ENCODE measurements at places on chromosomes 5 and 9.

- peak; percentile 68 for DNase-seq
Observed at GRCh38 chr5:60843936-60844905, at the start of gene ELOVL7. TSS of gene ELOVL7 (minus strand) at chr5:60844269. CDS start at chr5:60787397, 56,872 bp downstream.

GRCh38 chr5:4156889-4157288, 561.3 kb downstream of the IRX1 start:
- DNase-seq, result no peak

GRCh38 chr5:151239237-151239861, 13.6 kb upstream of the GM2A start:
- DNase-seq, result peak; percentile 71

- no peak for DNase-seq
Observed at GRCh38 chr9:105993116-105993854, 298.9 kb downstream of the TMEM38B start.

DNA sequence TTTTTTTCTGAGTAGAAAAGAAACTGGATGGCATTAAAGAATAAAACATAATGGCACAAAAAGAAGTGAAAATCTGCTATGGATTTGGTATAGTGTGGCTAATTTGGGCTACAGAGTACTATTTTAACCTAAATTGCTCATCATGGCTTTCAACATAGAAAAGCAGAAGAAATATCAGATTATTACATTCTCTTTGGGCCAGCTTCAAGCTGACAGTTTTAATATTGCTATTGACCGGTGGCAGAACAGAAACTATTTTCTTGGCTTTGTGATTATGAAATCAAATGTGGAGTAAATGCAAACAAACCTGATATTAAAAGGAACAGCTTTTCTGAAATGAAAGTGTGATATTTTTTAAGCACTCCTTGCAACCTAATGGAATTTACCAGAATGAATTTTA, 301.5 kb downstream of the EPB41L4A start:
- DNase-seq, result no peak

DNA sequence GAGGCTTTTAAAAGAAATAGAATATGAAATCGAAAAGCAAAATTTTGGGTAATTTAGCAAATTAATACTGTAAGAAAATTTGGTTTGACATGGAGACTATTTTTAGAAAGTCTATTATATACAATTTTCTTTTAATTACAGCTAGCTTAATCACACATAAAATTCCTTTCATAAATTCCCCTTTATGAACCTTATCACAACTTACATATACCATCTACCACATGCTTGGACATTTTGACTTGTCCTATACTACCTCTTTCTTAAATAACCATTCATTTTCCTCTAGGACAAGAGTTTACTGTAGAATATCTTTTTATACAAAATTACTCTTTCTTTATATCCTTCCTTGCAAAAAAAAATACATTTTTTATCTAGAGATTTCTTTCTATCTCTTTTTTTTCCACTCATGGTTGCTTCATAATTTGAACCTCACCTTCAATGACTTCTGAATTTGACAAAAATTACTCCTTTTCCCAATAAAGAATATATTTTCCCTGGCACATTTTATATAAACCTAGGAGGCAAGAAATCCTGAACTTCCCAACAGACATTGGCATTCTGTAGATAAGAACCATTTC, 34.0 kb upstream of the SYK start:
- DNase-seq, result no peak

DNA sequence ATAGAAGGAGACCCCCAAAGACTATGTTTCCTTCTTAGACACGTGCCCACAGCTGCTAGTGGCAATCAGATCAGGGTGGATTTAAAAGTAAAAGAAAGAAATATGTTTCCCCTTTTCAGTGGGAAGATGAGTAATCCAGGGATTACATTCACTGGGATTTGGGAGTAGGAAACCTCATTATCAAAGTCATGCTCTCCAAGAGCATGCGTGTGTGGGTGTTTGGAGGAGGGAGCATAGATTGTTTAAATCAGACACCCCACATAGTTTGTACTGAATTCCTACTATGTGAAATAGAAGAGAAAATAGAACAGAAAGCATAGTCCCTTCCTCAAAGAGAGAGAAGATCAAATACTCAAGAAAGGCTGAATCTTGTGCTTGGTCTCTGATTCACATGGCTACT, 65.5 kb upstream of the TBCA start:
- DNase-seq, result no peak

GRCh38 chr9:77816641-77817341, 168.7 kb upstream of the GNA14 start:
- DNase-seq, result no peak

DNA sequence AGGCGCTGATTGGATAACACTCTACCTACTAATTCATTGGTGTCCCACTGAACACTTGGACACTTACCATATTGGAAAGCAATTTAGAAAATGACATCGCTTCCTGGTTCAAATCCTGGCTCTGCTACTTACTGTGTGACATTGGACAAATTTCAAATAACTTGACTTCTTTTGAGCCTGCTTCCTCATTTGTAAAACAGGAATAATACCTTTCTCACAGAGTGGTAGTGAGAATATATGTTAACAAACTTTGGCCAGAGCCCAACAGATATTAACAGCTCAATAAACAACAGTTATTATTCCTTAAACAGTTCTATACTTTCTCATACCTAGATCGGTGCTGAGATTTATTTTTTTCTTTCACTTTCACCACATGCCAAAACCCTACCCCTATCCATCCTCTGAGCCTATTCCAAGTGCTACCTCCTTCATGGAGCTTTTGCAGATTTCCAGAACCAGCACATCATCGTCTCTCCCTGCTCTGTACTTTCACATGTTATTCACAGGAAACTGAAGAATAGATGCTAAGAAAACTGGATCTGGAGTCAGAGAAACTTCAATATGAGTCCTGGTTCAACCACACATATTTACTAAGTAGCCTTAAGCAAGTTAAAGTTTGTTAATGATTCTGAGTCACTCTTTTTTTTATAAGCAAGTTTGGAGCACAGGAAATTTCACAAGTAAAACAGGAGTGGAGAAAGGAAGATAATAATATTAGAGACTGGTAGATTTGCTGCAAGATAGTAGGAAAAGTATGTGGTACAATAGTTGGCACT, 92.3 kb downstream of the STRBP start:
- DNase-seq, result no peak

GRCh38 chr9:98240475-98240874, 15.0 kb downstream of the TBC1D2 start:
- DNase-seq, result no peak

DNA sequence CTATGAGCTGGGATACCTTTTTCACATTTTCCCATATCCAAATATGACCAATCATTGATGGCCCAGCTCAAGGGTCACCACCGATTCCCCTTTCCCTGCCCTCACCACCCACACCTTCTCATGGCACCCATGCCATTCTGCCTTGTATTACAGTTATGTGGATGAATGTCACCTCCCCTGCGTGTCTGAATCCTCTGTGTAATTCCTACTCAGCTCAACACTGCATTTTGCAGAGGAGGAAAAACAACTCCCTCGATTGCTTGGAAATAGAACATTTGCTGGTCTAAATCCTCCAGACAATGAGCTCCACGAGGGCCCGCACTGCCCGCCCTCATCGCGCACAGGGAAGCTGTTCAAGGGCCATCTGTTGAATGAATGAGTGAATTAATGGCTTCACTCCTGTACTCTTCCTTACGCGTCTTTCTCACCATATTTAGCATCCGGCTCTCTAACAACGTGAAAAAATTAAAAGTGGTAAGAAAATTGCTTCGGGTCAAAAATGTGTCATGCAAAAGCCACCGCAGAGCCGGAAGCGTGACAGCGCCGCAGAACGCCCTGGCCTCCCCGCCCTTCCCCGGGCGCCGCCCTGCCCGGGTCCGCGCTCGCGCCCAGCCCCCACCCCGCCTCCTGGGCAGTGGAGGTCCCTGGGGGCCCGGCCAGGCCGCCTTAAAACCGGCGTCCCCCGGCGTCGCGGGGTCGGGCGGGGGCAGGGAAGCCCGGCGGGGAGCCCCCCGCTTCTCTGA, 704 bp downstream of the SUSD1 start:
- DNase-seq, result peak; percentile 82

DNA sequence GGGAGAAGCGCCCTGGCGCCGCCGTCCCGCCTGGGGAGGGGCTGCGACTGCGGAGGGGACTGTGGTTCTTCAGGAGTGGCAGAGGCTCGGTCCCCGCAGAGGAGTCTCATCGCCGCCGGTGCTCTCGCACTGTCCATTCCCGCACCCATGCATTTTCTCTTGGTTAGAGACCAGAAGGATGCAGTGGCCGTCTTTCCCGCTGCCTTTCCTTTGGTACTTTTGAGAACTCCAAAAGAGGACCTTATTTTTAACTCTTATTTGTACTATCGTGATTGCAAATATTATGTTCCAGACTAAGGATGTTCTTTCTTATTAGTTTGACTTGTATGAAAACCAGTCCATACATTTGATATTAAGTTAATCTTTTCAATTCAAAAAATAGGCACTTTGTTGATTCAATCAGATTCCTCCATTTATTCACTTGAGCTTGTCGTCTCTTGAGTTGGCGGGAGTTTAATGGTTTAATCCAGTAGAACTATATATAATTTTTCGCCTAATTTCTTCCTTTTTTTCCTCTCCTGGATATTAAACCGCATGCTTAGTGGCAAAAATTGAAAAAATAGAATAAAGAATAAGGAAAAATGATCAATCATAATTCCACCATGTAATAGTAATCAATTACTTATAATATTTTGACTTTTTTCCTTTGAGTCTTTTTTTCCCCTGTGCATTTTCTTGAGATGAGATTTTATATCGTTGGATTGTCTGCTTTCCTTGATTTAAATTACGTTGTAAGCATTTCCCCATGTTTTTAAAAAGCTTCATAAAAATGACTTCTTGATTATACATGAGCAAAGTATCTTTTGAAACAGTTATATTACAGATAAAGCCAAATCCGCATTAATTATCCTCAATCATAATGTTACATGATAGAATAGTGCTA, 861 bp downstream of the ZFYVE16 start:
- no peak for DNase-seq

GRCh38 chr9:6924988-6925563, 167.3 kb downstream of the KDM4C start:
- no peak for DNase-seq

- DNase-seq, result no peak
Observed at GRCh38 chr9:98516897-98517503, 191.7 kb downstream of the GABBR2 start.

DNA sequence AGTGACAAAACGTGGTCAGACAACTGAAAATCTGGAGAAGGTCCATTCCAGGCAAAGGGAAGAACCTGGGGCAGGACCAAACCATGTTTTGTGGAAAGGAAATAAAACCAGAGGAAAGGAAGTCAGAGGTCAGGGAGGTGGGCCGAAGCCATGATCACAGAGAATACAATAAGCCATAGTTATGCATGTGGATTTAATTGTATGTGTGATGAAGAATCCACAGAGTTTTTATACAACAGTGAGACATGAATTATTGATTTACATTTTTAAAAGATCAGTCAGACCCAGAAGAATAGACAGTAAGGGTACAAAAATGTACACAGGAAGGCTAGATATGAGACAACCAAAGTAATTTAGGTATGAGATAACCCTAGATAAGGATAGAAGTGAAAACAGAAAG, 20.8 kb downstream of the TTC33 start:
- DNase-seq, result no peak

DNA sequence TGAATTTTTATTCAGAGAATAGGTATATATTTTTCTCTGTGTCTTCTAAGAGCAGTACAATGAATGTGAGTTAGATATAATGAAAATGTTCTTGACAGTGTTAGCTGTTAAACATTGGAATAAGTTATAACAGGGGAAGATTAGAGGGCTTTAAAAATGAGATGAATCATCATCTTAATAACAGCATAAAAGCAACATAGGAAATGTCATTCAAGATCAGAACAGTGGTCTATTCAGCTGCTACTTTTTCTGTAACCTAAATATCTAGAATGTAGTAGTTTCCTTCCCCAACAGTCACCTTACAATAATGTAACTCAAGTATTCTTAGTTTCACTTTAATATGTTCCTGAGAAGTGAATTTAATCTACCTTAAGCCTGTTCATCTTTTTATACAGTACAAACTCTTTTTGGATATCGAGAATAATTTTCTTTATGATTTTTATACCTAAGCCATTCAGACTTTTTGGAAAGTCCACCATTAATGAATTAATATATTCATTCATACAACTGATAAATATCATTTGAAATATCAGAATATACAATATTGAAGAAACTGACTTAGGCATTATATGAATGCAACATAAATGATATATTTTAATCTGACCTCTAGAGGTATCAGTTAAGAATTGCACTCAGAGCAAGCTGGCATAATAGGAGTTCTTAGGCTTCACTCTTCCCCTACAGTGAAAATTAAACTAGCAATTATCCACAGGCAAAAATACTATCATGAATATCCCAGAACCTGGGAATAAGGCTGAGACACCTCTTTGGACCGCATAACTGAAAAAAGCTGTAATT, 66.1 kb upstream of the EDIL3 start:
- DNase-seq, result no peak

DNA sequence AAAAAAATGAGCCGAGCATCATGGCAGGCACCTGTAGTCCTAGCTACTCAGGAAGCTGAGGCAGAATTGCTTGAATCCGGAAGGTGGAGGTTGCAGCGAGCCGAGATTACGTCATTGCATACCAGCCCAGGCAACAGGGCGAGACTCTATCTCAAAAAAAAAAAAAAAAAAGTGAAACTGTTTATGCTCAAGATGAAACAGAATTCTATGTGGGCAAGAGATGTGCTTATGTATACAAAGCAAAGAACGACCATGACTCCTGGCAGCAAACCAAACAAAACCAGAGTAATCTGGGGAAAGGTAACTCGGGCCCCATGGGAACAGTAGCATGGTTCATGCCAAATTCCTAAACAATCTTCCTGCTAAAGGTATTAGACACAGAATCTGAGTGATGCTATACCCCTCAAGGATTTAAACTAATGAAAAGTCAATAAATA, 32.6 kb upstream of the PLAC8L1 start:
- no peak for DNase-seq

GRCh38 chr9:88476491-88477271, 58.3 kb upstream of the NXNL2 start:
- DNase-seq, result no peak

DNA sequence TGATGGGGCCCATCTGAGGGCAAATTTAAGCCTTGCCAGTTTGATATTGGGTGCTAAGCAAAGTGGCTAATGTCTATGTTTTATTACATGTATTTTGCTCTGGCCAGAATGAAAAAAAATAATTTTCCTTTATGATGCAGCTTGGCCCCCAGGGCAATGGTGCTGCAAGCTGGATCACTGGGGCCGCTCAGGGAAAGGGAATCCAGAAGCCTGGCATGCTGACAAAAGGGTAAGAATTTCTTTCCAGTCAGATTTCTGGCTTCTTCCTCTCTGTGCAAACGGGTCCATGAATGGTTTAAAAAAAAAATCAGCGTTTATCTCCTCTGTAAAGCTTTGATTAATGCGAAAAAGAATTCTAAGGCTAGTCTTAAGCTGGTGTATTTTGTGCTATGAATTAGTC, 138.4 kb downstream of the MAPKAP1 start:
- DNase-seq, result no peak

GRCh38 chr5:90709323-90710155, 150.9 kb downstream of the ADGRV1 start:
- DNase-seq, result no peak

GRCh38 chr5:17180864-17181723, 36.3 kb upstream of the BASP1 start:
- no peak for DNase-seq

GRCh38 chr5:55857247-55857640, 6.1 kb downstream of the IL31RA start:
- no peak for DNase-seq
